ENCODE measurements at places on chromosomes 6 and 20. TPM values are rescaled to one million over a fixed set of nuclear protein-coding genes. Genes with fewer than 3 reads are reported as not detected.

The SLC25A27 gene
- 2.1 TPM for total RNA-seq

The CD24 gene
- total RNA-seq: 21.5 TPM

The FBXO5 gene
- 53.7 TPM for total RNA-seq

The ERVFRD-1 gene
- total RNA-seq: not detected

The PDE7B gene
- 1.5 TPM for total RNA-seq

The SLC22A16 gene
- total RNA-seq: not detected

The OPN5 gene
- total RNA-seq: not detected

The MAP3K5 gene
- 68.5 TPM for total RNA-seq

The MBOAT1 gene
- total RNA-seq: 3.3 TPM

The CRISP3 gene
- not detected for total RNA-seq

The KCNG1 gene
- total RNA-seq: 0.71 TPM

The C20orf144 gene
- total RNA-seq: 0.06 TPM

The TENT5A gene
- 17.6 TPM for total RNA-seq

DNA sequence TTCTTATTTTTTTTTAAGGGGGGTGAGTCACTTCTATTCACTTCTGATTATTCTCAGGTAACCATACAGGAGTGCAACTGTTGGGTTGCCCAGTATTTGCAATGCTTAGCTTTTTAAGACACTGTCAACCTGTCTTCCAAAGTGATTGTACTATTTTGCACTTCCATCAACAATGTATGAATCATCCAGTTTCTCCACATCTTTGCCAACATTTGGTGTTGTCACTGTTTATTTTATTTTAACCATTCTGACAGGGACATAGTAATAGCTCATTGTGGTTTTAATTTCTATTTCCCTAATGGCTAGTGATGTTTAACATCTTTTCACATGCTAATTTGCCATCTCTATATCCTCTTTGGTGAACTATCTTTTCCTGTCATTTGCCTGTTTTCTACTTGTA lies 1.4 kb upstream of the SLC13A3 start:
- DNase-seq: peak; percentile 15

DNA sequence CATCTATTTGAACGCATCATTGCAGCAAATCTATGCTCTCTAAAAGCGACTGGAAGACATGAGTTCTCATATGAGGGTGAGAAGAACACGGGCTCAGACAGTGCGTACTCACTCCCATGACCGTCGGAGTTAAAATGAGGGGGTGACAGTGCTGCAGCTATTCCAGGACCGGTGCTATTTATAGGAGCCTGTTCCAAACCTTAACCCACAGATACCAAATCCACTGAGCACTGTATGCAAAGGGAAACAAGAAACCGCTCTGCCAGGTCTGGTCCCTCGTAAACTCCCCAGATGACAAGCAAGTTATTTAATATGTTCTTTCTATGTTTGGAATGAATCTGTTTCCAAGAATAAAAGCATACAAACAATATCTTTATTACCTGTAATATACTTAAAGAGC lies 22.9 kb downstream of the PPP1R3G start:
- no peak for DNase-seq

DNA sequence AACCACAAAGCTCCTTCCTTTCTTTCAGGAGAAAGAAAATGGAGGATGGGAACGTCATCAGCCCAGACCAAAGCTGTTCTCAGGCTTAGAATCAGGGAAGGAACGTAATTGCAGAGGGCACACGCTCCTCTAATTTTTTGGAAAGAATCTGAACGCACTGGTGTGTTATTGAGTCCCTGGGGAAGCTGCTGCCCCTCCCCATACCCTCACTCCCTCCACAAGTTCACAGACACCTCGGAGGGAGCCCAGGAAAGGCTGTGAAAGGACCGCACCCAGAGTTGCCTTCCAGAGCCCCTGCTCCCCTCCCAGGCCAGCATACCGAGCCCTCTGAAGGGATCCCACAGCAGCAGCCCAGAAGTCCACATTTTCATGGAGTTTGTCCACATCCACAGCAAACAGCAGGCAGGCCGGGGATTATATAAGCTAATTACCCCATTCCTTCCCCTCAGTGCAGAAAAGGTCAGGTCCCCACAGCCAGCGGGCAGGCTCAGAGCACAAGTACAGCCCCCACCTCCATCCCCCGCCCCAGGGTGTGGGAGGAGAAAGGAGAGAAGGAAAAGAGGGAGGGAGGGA lies 53.7 kb downstream of the ANKRD60 start:
- DNase-seq: no peak

GRCh38 chr6:19153270-19153980 lies 683.7 kb upstream of the ID4 start:
- no peak for DNase-seq

DNA sequence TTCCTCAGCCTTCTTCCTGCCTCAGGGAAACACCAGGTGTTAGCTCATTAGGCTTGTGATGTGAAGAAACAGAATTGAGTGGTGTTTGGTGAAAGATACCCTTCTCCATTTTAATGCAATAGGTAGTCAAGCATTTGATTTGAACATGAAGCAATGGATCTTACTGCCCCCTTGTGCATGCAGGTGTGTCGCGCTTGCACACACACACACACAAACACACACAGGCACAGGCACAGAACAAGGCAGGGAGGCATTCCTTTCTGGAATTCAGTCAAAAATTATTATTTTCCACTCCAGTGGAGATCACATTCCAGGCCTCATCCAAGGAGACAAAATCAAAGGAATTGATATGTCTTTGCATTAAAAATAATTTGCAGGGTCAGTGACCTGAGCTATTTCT lies 667.0 kb upstream of the MARCKS start:
- no peak for DNase-seq

- DNase-seq: peak; percentile 37
Observed at GRCh38 chr6:20952699-20953474, 418.6 kb downstream of the CDKAL1 start.

GRCh38 chr6:72654071-72654621 lies 32.3 kb downstream of the KCNQ5 start:
- no peak for DNase-seq

DNA sequence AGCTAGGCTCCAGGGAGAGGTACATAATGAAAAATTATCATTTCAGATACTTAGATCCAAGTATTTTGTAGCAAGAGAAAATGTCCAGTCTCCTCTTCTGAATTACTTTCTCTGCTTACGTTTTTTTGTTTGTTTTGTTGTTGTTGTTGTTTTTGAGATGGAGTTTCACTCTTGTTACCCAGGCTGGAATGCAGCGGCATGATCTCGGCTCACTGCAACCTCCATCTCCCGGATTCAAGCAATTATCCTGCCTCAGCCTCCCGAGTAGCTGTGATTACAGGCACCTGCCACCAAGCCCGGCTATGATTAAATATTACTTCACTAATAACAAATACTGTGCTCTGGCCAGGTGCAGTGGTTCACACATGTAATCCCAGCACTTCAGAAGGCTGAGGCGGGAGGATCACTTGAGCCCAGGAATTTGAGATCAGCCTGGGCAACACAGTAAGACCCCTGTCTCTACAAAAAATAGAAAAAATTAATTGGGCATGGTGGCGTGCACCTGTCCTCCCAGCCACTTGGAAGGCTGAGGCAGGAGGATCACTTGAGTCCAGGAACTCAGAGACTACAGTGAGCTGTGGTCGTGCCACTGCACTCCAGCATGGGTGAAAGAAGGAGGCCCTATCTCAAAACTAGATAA lies 155.0 kb upstream of the JARID2 start:
- no peak for DNase-seq

GRCh38 chr6:44915111-44915510 lies 413.0 kb upstream of the RUNX2 start:
- no peak for DNase-seq

GRCh38 chr6:168022488-168023321 lies 25.2 kb downstream of the KIF25 start:
- no peak for DNase-seq

GRCh38 chr6:98203170-98203806 lies 631.1 kb upstream of the POU3F2 start:
- no peak for DNase-seq

DNA sequence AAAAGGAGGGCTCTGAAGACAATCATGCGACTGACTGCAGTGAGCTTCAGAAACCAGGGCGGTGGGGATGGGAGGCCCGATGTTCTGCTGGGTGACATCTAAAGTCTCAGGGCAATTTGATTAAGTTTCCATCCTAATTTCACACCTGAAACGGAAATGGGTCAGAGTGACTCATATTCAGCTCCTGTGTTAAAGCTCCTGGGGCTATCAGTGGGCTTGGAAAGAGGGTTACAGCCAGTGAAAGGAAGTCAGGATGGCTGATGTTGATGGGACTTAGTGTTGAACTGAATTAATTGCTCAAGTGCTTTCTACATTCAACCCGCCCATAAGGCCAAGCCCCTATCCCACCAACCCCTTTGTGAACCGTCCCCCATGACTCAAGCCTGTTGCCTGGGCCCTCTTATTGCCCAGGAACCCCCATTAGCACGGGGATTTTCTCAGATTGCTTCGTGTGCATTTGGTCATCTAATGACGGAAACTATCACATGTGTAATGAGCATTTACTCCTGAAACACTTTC lies 47.1 kb upstream of the TBC1D7 start:
- no peak for DNase-seq

DNA sequence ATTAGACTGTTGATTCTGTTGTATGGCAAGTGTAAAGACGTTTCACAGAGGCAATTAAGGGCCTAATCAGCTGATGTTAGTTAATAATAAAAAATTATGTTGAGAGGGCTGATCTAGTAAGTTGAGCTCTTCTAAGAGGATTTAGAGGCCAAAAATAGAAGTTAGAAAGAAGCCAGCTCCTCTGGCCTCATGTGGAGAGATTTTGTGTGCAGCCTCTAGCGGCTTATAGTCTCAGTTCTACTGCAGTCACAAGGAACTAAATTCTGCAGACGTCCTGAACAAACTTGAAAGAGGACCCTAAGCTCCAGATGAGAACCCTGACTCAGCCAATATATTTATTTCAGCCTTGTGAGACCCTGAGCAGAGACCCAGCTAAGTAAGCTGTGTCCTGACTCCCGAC lies 498.6 kb downstream of the BTBD3 start:
- DNase-seq: no peak

DNA sequence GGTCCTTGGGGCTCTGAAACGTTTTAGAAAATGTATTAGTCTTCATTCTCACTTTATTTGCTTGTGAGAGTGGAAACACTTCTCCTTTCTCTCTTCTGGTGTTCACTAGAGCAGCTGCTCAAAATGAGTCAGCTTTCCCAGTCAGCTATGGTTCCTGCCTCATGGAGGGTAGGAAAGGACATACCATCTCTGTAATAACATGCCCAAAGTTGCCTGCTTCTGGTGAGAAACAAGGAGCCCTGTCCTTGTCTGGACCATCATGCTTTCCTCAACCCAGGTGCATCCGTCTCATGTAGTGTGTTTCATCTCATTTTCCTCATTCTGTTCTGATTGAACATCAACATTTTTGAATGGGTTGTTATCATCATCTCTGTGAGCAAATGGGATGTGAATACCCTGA lies 17.1 kb upstream of the TINAG start:
- DNase-seq: peak; percentile 95

DNA sequence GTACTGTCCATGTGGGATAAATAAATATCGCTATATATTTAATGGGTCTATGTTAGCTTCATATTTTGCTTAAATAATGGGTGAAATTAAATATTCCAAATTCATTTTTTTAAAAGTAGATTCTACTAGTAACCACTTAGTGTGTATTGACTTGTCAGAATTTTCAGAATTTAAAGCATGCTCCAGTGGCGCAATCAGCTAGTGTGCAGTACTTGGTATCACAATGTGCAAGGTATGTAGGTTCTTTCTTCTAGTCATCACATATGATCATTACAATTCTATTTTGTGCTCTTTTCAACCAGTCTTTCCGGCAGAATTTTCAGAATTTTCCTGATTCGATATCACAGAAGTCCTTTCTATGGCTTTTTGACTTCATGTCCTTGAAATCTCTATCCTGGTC lies 32.6 kb downstream of the PDE7B start:
- no peak for DNase-seq

GRCh38 chr20:58569241-58570125 lies 54.3 kb upstream of the APCDD1L start:
- DNase-seq: no peak

DNA sequence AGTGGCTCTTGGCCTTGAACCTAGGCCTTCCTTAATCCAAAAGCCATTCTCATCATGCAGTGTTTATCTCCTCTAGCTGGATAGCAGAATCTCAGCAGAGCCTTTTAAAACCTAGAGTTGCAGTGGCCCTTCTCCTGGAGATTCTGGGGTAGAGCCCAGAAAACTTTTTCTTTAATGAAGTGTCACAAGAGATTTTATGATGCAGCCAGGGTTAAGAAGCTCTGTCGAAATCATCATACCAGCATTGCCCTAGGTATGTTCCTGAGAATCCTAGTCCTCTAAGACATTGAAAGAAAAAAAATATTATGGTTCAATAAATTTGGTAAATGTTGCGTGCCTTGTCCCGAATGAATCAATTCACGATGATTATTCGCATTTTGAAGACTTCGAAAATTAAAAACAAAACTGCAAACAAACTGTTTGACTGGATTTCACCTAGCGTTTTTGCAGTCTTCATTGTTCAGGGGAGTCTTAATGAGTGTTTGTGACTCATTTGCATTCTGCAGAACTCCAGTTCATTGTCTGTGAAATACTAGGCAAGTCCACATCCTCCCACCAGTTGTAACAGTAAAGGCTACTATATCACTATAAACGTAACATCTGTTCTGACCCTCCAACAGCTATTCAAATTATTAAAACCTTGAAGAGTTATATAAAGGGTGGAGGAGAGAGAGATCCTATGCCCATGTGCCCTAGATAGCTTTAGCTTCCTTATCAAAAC lies 198.6 kb downstream of the UST start:
- DNase-seq: no peak

DNA sequence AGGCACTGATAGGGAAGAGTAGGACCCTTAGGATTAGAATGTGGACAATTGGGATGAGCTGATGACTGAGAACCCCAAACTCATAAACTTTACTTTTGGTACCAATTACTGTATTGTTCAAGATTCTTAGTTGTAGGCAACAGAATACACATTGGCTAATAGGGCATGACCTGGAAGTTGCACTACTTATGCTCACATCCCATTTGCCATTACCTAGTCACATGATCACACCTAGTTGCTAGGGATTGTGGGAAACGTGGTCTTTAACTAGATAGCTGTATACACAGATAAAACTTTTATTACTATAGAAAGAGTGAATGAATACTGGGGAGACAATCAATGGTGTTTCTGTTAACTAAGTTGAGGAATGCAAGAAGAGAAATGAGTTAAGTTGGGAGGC lies 113.4 kb upstream of the AKIRIN2 start:
- DNase-seq: no peak

DNA sequence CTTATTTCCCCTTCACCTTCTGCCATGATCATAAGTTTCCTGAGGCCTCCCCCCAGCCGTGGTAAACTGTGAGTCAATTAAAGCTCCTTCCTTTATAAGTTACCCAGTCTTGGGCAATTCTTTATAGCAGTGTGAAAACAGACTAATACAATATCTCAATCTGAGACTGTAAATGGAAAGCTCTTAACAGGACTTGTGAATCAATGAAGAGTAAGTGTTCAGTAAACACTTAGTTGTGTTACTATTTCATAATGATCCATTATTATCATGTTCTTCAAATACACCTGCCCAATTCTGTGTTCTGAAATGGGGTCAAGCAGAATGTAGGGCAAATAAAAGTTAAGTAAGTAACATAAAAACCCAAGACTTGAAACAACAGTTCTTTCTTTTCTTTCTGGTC lies 266.2 kb downstream of the TENT5A start:
- DNase-seq: no peak

GRCh38 chr6:40352527-40353170 lies 234.5 kb downstream of the LRFN2 start:
- DNase-seq: no peak

GRCh38 chr6:132900849-132901248 lies 86.5 kb downstream of the RPS12 start:
- DNase-seq: no peak

GRCh38 chr6:55131616-55132015 lies 42.7 kb upstream of the HCRTR2 start:
- no peak for DNase-seq

- DNase-seq: no peak
Observed at GRCh38 chr6:148348335-148348734, 5.7 kb downstream of the SASH1 start.

Measured in LHCN-M2 (cell line).